ENCODE measurements at places on chromosomes 2 and 18. TPM values are rescaled to one million over a fixed set of nuclear protein-coding genes. Genes with fewer than 3 reads are reported as not detected.

ERFE gene
- total RNA-seq = 1.0 TPM

SCN1A gene
- not detected for total RNA-seq

DNA sequence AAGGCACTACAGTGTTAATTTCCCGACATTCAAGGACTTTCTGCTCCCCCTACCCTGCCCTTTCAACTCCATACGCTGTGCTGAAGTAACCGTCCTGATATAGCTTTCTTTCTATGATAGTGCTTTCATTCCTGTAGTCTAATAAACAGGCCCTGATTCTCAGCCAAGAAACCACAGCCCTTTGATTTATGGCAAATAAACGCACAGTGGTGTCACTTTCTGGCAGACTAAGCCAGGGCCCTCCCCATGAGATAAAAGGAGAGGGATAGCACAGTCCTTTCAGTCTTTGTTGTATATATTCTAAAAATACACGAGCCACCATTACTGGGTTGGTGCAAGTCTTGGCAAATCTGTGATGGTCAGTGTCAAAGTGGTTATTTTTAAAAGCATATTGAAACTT lies 291.2 kb downstream of the ALPK2 start:
- H3K27ac ChIP-seq = no peak overlapping the region
- H3K27me3 ChIP-seq = no peaks in the 10 kb centered on the region
- H3K4me3 ChIP-seq = no peak overlapping the region
- no peak for DNase-seq
- H3K4me1 ChIP-seq = peaks cover 19% of the 10 kb centered on the region
- peaks cover 24% of the 10 kb centered on the region for H3K36me3 ChIP-seq

DNA sequence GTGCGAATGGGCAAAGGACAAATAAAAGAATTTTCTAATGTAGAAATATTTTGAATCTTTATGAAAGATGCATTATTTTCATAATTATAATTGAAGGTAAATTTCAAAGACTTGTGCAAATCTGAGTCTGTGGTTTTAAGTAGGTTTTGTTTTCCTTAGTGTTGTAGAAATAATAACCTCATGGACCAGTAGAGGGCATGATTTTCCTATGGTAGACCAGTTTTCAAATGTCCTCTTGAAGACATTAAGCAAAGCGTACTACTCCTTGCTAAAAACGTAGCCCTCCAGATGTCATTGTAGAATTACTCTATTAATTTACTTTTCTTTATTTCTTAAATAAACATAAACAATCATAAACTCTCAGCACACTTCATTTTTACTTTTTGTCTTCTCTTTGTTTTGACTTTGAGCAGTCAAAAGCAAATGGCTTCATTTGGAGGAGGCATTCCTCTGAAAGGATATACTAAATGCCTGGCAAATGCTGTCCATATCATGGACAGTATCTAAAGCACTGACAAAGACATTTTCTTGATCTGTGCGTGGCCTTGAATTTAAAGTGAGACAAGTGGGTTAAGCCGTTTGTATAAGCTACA lies 85.8 kb upstream of the FAM237A start:
- H3K27ac ChIP-seq = no peak overlapping the region
- H3K4me1 ChIP-seq = peaks cover 3% of the 10 kb centered on the region
- H3K4me3 ChIP-seq = no peak overlapping the region
- no peaks in the 10 kb centered on the region for H3K36me3 ChIP-seq
- no peak for DNase-seq

GRCh38 chr2:36172824-36173223 lies 182.8 kb upstream of the CRIM1 start:
- H3K4me1 ChIP-seq = no peaks in the 10 kb centered on the region
- H3K4me3 ChIP-seq = no peak overlapping the region
- H3K27me3 ChIP-seq = peaks cover 3% of the 10 kb centered on the region
- DNase-seq = no peak
- H3K27ac ChIP-seq = no peak overlapping the region

GRCh38 chr18:52439457-52439856 lies 99.5 kb downstream of the DCC start:
- no peak overlapping the region for H3K27ac ChIP-seq
- H3K4me1 ChIP-seq = no peaks in the 10 kb centered on the region
- H3K27me3 ChIP-seq = no peaks in the 10 kb centered on the region
- H3K36me3 ChIP-seq = no peaks in the 10 kb centered on the region
- no peak overlapping the region for H3K4me3 ChIP-seq

DNA sequence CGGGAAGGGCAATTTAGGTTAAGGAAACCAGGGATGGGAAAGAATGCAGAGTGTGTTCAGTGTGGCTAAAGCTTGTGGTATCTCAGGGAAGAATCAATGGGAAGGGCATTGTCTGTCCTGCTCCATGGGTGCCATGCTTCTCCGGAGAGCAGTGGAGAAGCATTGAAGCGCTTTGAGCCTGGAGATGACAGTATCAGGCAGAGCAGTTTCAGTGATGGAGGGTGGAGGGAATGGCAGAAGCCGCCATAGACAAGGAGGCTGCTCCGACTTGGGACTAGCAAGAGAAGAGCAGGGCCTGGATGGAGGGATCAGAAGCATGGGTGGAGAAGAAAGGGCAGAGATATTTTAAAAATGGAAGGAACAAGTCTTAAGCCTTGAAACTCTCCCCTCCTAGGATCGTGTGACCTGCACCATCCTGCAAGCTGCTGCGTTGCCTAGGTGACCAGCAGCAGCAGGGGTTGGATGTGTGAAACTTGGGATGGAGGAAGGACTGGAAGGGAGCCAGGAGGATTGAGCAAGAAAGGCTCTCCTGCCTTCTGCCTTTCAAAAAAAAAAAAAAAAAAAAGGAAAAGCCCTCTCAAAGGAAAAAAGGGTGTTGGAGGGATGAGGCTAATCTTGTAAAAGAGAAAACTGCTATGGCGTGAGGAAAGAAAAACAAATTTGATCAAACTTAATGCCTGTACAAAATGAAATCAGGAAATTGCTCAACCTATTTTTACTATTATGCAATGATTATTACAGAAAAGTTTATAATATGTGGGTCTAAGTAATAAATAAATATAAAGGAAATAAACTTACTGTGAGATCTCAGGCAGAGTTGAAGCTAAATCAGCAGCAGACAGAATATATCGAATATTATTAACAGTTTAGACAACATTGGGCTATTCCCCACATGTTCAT lies 493.8 kb upstream of the NRP2 start:
- H3K27me3 ChIP-seq = no peaks in the 10 kb centered on the region
- no peak for DNase-seq
- H3K4me3 ChIP-seq = no peak overlapping the region
- peaks cover 2% of the 10 kb centered on the region for H3K36me3 ChIP-seq

- H3K4me1 ChIP-seq = no peaks in the 10 kb centered on the region
- H3K27ac ChIP-seq = no peak overlapping the region
- no peaks in the 10 kb centered on the region for H3K27me3 ChIP-seq
- no peaks in the 10 kb centered on the region for H3K36me3 ChIP-seq
Observed at GRCh38 chr18:1392046-1392445, 487.4 kb downstream of the ADCYAP1 start.

- H3K36me3 ChIP-seq = no peaks in the 10 kb centered on the region
- DNase-seq = no peak
- H3K27me3 ChIP-seq = no peaks in the 10 kb centered on the region
- no peak overlapping the region for H3K4me3 ChIP-seq
- H3K27ac ChIP-seq = no peak overlapping the region
Observed at GRCh38 chr2:158181171-158181570, 79.5 kb downstream of the UPP2 start.

- H3K27ac ChIP-seq = no peak overlapping the region
- peaks cover 9% of the 10 kb centered on the region for H3K36me3 ChIP-seq
- H3K27me3 ChIP-seq = no peaks in the 10 kb centered on the region
- peaks cover 35% of the 10 kb centered on the region for H3K4me1 ChIP-seq
Observed at GRCh38 chr2:237972211-237972610, 5.4 kb downstream of the UBE2F start.

ETAA1 gene
- total RNA-seq = 16.2 TPM

GRCh38 chr18:67217551-67218166 lies 298.9 kb downstream of the DSEL start:
- no peaks in the 10 kb centered on the region for H3K27me3 ChIP-seq
- peaks cover 19% of the 10 kb centered on the region for H3K4me1 ChIP-seq
- no peaks in the 10 kb centered on the region for H3K36me3 ChIP-seq
- no peak for DNase-seq
- H3K27ac ChIP-seq = peak overlapping the region; percentile 46
- no peak overlapping the region for H3K4me3 ChIP-seq

DNA sequence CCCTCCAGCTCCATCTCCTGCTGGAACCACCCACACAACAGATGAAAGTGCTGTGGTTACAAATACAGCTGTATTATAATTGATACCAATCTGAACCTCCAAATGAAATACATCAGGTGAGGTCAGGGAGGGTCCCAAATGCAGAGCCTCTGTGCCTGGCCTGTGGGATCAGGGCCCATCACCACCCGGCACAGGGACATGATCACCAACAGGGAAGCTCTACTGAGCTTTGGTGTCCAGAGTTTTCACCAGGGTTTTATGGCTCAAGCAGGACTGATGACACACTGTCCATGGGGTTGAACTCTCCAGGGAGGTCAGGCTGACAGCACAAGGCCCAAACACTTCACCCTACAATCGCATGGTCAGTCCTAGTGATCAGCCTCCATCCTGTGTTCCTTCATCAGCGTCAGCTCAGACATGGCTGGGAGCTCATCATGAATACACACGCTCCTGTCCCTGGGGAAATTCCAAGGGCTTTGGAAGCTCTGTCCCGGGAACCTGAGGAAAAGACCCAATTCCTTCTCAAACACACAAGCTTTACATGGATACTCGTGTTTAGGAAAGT lies 3.9 kb upstream of the PXDN start:
- no peak for DNase-seq
- H3K4me1 ChIP-seq = peaks cover 11% of the 10 kb centered on the region
- H3K27me3 ChIP-seq = peaks cover 2% of the 10 kb centered on the region
- H3K4me3 ChIP-seq = no peak overlapping the region
- no peaks in the 10 kb centered on the region for H3K36me3 ChIP-seq
- no peak overlapping the region for H3K27ac ChIP-seq

TUBB8B gene
- not detected for total RNA-seq

DSG1 gene
- total RNA-seq = not detected

DNA sequence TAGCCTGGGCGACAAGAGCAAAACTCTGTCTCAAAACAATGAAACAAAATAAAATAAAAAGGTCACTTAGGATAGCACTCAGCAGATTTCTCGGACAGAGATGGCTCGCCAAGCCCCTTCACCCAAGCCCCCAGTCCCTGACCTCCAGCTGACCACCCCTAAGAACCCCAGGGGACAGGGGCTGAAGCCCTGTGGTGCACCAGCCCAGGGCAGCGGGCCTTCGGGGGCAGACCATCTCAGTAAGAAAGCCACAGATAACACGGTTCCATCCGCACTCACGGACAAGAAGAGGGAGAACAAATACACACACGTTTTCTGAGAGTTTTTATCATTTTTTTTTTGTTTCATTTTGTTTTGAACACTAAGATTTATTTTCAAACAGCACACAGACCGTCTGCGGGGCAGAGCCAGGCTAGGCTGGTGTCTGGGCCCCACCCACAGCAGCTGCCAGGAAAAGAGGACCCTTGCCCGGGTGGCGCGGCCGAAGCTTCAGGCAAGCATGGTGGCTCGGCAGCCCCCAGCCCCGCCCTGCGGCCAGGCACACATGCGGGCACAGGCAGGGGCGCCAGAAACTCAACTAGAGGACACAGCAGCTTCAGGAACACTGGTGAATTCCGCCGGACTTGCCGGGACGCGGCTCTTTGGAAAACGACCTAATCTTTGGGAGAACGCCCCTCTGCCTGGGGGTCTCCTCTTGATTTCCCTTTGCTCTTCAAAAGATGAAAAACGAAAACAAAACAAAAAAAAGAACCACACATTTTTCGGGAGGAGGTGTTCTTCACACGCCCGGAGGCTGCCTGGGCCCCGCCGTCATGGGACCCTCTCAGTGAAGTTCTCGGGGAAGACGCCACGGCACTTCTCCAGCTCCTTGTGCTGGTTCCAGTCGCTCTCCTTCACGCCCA lies 59.0 kb downstream of the BIN1 start:
- no peak overlapping the region for H3K27ac ChIP-seq
- no peak overlapping the region for H3K4me3 ChIP-seq
- peaks cover 10% of the 10 kb centered on the region for H3K36me3 ChIP-seq
- peaks cover 9% of the 10 kb centered on the region for H3K4me1 ChIP-seq
- DNase-seq = no peak
- no peaks in the 10 kb centered on the region for H3K27me3 ChIP-seq

DNA sequence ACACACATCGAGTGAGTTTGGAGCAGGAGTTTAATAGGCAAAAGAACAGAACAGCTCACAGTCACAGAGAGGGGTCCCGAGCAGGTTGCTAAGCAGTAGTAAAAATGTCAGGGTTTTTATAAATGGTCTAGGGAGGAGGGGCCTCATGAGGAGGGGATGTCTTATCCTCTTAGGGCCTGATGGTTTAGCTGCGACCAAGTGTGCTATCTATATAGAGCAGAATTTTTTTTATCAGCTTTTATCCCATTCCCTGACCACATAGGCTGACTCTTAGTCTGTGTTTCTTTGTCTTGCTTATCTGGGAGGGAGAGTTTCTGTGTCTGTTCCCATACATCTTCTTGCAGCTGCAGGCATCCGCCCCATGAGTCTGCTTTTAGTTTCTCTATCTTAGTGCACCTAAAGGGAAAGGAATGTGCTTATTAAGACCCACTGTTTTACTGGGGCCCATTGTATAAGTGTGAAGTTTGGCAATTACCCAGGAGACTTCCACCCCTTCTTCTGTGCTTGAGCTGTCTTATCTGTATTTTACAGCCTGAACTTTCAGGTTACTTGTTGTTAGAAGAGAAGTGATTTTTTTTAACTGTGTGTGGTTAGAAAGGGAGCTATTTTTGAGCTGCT lies 30.4 kb upstream of the GMCL1 start:
- peak overlapping the region; percentile 58 for H3K27ac ChIP-seq
- no peak overlapping the region for H3K4me3 ChIP-seq
- H3K36me3 ChIP-seq = peaks cover 15% of the 10 kb centered on the region
- no peak for DNase-seq
- H3K4me1 ChIP-seq = peaks cover 23% of the 10 kb centered on the region

FOXI3 gene
- not detected for total RNA-seq

Data from osteocyte (in vitro differentiated cells).